ENCODE measurements at places on chromosomes 7 and 10.

- no peak for DNase-seq
Measured at GRCh38 chr7:8382004-8382730, 51.2 kb upstream of the NXPH1 start.

GRCh38 chr10:112344261-112344660 lies 29.7 kb upstream of the ACSL5 start:
- no peak for DNase-seq

DNA sequence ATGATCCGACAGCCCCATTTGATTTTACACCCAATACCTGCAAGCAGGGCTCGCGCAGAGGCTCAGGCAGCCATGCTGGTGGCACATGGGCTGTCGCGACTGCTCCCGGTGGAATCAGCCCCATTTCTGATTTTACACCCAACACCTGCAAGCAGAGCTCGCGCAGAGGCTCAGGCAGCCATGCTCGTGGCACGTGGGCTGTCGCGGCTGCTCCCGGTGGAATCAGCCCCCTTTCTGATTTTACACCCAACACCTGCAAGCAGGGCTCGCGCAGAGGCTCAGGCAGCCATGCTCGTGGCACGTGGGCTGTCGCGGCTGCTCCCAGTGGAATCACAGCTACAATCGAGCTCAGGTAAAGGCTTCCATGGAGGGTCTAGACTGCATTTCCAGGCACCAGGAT lies 244.1 kb downstream of the PTPRN2 start:
- no peak for DNase-seq

DNA sequence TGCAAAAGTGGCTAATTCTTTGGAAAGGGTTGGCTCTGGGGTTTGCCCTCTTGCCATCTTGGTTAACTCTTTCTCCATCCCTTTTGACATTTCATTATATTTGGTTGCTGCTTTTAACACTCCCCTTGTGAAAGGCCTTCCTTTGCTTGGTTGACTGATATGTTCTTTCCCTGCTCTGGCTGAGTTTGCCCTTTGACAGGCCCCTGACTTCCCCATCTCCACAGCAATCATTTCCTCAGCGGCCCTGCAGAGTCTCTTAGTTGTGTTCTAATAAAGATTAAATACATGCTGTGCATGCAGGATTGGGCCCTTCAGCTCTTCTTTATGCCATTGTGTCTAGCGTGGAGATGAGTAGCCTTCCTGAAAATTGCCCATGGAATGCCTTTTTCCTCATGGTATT lies 84.5 kb upstream of the CSTF2T start:
- DNase-seq, result no peak

- no peak for DNase-seq
Measured at GRCh38 chr7:52146871-52147634, 830.4 kb upstream of the COBL start.

- no peak for DNase-seq
Measured at GRCh38 chr7:113799896-113800295, 118.9 kb downstream of the PPP1R3A start.

DNA sequence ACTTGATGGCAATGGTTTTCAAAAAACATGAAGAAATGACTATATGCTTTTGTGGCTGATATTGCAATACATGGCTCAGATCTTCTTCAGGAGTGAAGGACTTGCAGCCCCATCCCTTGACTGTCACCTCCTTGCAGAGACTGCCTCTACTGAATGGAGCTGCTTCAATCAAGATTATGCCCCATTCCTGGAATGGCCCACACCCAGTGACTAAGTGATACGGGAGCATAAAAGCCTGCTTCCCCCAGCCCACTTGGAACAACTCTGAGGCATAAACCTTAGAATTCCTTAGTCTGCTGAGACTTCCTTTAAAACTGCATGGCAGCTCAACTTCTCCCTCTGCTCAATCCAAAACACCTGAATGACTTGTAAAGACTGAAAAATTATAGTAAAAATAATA lies 957.1 kb downstream of the SORCS3 start:
- DNase-seq, result no peak

GRCh38 chr10:34415039-34415438 lies 400.1 kb downstream of the PARD3 start:
- no peak for DNase-seq

GRCh38 chr10:4217653-4218052 lies 432.6 kb upstream of the KLF6 start:
- no peak for DNase-seq

DNA sequence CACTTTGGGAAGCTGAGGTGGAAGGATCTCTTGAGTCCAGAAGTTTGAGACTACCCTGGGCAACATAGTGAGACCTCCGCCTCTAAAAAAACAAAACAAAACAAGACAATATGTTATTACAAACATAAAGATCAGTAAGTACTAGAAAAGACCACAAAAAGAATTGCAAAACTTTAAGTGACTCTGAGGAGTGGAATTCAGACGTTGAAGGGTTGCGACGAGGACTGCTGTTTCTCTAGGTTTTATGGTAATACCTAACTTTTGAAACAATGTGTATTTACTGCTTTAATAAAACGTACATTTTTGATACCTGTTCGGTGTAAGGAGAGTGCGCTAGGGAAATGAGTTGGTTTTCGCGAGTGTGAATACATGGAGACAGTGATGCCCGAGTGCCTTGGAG lies 250.4 kb downstream of the GATA3 start:
- peak; percentile 73 for DNase-seq
